ENCODE measurements at places on chromosomes 1 and 21.

DNA sequence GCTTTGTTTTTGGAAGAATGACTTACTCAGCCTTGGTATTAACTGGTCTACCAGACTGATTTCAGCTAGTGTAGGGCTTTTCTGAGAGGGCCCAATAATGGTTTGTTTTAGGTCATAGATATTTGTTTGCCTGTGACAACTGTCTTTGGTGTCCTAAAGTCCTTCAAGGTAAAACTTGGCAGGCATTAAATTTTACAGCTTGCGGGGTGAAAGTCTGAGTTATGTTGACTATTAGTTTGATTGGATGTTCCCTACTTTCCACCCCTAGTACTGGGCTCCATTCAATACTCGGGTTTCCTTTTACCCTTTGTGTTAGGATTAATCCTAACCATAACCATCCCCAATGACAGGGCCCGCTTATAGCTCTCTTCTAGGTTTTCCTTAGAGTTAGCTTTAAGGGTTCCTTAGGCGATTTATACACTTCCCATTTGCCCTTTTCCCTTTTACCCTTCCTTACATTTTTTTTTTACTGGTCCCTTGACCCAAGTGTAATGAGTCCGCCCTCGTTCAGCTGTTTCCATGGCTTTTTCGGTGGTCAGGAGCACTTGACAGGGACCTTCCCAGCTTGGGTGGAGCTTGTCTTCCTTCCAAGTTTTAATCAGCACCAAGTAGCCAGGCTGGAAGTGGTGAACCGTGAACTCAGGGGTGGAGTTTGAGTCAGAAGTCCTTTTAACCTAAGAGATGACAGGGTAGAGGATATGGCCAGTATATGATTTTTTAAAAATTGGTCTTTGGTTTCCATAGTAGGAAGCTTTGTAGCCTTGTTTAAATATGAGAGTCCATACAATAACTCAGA lies 28.5 kb upstream of the LCE5A start:
- no peak for DNase-seq

GRCh38 chr1:168391851-168392681 lies 111.4 kb downstream of the TBX19 start:
- DNase-seq: no peak

- DNase-seq: no peak
Observed at GRCh38 chr1:32946413-32946812, 18.2 kb downstream of the RNF19B start.

- DNase-seq: no peak
Observed at GRCh38 chr1:41175546-41175945, 66.6 kb downstream of the SCMH1 start.

DNA sequence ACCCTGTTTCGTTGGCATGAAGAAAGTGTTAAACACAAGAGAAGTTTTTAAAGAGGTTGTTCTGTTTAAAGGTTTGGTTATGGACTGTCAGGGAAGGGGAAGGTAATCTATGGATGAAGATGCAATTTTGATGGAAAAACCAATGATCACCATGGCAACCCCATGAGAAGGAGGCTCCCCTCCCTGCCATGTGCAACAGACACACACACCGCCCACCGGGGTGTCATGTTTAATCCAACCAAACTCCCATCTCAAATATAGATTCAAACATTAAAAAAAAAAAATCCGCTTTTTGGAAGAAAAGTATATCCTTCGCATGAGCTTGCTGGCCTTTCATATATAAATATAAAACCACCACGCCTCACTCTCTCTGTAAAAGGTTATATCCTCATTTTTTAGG lies 80.9 kb upstream of the KRTAP19-8 start:
- DNase-seq: no peak

DNA sequence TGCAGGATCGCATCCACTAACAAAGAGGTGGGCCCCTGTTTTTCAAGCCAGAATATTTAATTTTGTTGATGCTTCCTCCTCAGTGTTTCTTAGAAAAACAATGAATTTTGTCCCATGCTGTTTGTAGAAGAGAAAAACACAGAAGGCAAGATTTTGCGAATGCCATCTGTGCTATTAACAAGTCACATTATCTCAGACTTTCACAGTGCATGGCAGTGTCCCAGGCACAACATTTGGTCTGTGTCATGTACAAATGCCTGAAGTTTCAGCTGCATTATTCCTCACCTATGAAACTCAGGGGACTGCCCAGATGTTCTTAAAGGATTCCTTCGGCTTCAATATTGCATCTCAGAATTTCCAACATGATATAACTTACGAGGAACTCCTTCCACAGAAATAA lies 99.6 kb upstream of the ZC3H11B start:
- no peak for DNase-seq
